D341Med (cell line): ENCODE measurements at places on chromosomes 6 and 20.

- DNase-seq: no peak
Measured at GRCh38 chr6:97524811-97525210, 241.8 kb upstream of the MMS22L start.

GRCh38 chr20:62269378-62269777 is 31.1 kb downstream of the OSBPL2 start:
- no peak for DNase-seq

- no peak for DNase-seq
Measured at GRCh38 chr6:144547409-144547808, 262.3 kb downstream of the UTRN start.

- DNase-seq: no peak
Measured at GRCh38 chr20:24648481-24648880, 179.1 kb downstream of the SYNDIG1 start.
